ENCODE measurements at places on chromosomes 12 and 14. TPM values are rescaled to one million over a fixed set of nuclear protein-coding genes. Genes with fewer than 3 reads are reported as not detected.

GRCh38 chr14:63544591-63545299 lies 1.6 kb upstream of the PPP2R5E start:
- peaks cover 12% of the 10 kb centered on the region for H3K4me1 ChIP-seq
- no peak overlapping the region for H3K4me3 ChIP-seq
- H3K36me3 ChIP-seq = peaks cover 2% of the 10 kb centered on the region

GRCh38 chr14:20836668-20837338 lies 34.2 kb upstream of the RNASE1 start:
- H3K27ac ChIP-seq = no peak overlapping the region
- no peaks in the 10 kb centered on the region for H3K36me3 ChIP-seq
- no peak overlapping the region for H3K4me3 ChIP-seq
- no peaks in the 10 kb centered on the region for H3K27me3 ChIP-seq
- no peak for DNase-seq

Gene MYL6
- 2,206 TPM for polyA plus RNA-seq

- H3K27me3 ChIP-seq = no peaks in the 10 kb centered on the region
- peaks cover 51% of the 10 kb centered on the region for H3K4me1 ChIP-seq
- peaks cover 43% of the 10 kb centered on the region for H3K36me3 ChIP-seq
- H3K27ac ChIP-seq = peak overlapping the region; percentile 71
- DNase-seq = no peak
Measured at GRCh38 chr12:94244165-94245133, 96.1 kb downstream of the PLXNC1 start.
